ENCODE measurements at places on chromosomes 11 and 22.
A peak's percentile ranks its signal among the peaks of the same experiment; 100 is the strongest.

GRCh38 chr11:2599561-2600189 lies 100.1 kb downstream of the KCNQ1OT1 start:
- DNase-seq: no peak

GRCh38 chr11:56624661-56625110 lies 10.0 kb upstream of the OR5M1 start:
- no peak for DNase-seq

GRCh38 chr22:49969751-49970527 lies 9.4 kb downstream of the PIM3 start:
- peak; percentile 44 for DNase-seq

- no peak for DNase-seq
These were observed 89.8 kb upstream of the FIBIN start for GRCh38 chr11:26904132-26904531.

DNA sequence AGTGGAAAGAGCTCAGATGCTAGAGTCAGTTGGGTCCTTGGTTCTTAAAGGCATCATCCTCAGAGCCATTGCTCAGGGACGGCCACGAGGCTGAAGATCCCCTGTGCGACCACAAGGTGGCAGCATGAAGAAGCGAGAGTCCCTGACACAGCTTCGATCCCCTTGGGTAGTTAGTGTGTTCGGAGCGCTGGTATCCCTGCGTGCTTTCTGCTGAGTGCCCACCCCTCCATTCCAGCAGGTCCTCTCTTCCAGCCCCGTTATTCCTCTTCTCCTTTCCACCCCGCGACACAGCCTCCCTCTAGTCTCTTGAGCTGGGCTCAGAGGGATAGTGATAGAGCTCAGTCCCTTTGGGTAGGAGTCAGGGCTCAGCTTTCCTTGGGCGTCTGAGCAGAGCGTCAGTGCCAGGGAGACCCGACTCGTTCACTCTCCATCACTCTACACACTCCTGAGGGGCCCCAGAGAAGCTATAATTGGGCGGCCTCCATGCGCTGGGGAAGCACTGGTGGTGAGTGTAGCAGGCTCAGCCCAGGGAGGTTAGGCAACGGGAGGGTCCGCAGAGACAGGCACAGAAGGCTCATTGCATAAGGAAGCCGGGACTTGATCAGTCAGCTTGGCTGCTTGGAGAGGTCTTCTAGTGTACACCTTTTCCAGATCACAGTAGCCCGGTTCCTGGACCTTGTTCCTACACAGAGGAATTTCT lies at the start of gene OR51D1:
TSS of gene OR51D1 (plus strand) at position 516 of the 700 bp plus-strand sequence. CDS start 2,314 bp downstream, outside the sequence.
- DNase-seq: peak; percentile 78

DNA sequence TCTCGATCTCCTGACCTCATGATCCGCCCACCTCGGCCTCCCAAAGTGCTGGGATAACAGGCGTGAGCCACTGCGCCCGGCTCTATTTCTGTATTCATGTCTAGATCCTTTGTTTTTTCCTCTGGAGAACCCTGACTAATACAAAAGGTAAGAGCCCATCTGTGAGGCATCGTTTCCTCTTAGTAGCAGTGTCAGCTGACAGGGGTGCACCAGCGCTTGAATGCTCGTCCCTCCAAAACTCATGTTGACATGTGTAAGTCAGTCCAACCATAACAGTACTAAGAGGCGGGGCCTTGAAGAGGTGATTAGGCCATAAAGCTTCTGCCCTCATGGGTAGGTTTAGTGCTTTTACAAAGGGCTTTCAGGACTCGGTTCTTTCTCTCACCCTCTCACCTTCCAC lies 470.1 kb upstream of the B3GAT1 start:
- no peak for DNase-seq

GRCh38 chr11:121417055-121417551 lies 35.0 kb upstream of the SORL1 start:
- peak; percentile 48 for DNase-seq

DNA sequence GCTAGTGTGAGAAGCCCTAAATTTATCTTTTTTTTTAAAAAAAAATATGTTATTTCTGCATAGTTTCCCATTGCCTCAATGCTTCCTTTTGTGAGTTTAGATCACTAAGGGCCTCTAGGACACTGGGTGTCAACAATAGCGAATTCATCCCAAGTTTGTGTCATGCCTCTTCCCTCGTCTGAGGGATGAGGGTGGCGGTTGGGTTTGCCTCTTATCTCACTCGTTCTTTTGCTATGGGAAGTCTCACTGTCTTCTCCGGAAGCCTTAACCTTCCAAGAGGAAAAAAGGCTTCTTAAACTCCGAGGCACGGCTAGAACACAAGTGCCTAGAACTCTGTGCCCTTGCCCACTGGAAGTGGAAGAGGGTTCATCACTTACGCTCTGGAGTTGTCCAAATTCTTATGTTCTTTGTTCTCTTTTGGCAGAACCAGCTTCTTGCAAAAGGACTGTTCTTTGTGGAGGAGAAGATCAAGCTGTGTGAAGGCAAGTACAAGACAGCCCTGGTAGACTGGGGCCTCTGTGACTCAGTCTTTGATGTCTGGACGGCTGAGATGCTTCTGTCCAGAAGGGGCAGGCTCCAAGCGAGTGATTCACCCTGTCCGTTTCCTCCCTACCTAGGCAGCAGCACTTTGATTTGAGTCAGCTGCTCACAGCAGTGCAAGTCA lies 78.5 kb downstream of the TRAF6 start:
- peak; percentile 45 for DNase-seq

DNA sequence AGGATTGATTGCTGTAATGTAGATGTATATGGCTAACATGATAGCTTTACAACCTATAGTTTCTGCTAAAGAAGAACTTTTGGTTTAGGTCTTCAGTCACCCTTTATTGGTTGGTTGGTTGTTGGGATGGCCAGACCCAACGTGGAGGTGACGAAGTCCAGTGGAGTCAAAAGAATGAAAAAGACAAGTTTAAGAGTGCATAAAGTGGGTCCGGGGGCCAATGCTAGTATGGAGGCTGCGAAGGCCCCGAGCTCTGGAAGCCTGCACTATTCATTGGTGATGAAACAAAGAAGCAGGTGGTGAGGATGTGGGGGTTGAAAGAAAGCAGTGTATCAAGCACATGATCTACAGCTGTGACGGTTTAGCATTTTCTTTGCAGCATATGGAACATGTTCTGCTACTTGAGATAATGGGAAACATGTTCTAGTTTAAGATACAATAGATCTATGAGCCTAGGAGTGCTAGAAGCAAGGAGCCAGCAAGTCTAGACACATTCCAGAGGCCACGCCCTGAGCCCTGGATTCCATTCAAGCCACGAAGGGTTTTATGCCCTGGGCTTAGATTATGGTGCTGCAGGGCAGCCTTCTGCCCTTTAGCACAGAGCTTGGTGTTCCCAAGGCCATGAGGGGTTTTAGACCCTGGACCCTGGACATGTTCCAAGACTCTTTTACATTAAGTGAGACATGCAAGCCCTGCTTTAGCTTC lies 6.3 kb downstream of the TCP11L1 start:
- no peak for DNase-seq

DNA sequence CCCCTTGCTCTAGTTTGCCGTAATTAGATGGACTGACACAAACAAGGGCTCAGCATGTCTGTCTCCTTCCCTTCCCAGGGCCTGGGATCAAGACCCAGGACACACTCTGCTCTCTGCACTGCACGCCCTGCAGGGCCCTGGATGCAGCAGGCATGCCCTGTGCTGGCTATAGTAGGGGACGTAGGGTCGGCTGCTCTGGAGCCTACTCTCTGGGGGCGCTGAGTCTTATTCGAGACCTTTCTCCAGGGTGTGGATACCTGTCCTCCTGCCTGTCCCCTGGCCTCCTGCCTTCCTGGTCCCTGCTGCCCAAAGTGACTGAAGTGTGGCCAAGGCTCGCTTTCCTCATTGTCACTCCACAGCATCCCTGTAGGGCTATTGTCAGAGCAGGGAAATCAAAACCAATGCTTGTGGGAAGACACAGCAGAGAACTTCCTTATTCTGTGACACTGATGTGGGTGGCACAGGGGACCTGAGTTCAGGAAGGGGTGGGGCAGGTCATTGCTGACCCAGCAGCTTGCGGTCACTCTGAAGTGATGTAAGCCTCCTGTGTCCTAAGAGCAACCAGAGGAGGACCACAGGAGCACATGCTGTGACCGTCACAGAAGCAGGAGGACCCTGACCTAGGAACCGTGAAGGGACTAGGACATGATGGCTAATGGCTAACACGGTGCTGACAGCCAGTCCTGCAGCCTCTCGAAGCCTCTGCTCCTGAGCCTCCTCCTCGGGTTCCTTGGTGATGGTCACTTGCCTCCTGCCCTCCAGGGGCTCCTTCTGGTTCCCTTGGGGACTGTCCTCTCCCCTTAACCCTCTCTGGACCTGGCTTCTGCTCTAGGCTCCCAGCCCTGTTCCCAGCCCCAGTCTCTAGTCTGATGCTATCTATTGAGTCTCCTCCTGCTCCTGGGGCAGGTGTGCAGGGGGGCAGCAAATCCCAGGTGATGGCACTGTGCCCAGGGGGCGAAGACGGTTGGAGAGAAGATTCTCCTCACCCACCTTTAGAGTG lies 10.3 kb downstream of the APOBEC3A start:
- DNase-seq: no peak
